ENCODE measurements at places on chromosomes 13 and 19.
A peak's percentile ranks its signal among the peaks of the same experiment; 100 is the strongest.

- no peak for DNase-seq
These were observed 206.1 kb downstream of the SUCLA2 start for GRCh38 chr13:47794963-47795362.

DNA sequence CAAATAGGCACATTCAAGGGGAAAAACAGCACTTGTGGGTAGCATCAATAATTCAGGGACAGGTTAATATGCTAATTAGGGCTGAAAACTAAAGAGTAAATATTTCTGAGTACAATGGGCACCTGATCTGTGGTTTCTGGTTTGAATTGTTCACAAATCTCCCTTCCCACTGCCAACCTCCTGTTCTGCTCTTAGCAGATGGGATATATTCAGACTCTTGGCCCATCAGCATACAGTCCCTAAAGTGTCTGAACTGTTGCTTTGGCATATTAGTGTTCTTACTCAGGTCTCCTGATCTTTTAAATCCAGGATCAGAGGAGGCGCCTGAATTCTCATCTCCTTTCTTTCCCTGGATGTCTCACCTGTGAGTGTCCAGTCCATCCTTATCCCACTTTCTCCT is 8.2 kb upstream of the LRCH1 start:
- no peak for DNase-seq

GRCh38 chr13:34208336-34208735 is 390.4 kb downstream of the RFC3 start:
- no peak for DNase-seq

- no peak for DNase-seq
These were observed 207.4 kb downstream of the NHLRC3 start for GRCh38 chr13:39245688-39246087.

GRCh38 chr13:95710313-95710712 is 33.4 kb downstream of the DNAJC3 start:
- no peak for DNase-seq

DNA sequence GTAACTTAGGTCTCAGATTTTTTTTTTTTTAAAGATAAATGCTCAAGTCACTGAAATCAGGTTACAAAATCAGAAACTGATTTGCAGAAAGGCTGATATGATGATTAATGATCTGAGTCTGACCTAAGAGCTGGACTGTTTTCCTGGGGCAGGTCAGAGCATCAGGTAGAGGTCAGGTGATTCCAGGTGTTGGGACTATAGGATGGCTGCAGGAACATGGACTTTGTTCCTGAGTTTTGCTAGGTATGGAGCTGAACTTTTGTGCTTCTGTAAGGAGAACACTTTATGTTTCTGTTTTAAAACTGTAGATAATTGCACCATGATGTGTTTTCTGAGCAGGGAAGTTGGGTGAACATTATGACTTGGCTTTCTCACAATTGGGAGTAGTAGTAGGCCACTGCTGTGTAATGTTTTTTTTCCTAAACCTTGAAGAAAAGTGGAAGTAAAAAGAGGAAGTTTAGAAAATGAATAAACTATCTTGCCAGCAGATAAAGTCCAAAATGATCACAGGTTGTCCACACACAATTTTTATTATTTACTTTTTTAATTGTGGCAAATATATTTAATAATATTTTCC is 297.2 kb downstream of the DCT start:
- no peak for DNase-seq

DNA sequence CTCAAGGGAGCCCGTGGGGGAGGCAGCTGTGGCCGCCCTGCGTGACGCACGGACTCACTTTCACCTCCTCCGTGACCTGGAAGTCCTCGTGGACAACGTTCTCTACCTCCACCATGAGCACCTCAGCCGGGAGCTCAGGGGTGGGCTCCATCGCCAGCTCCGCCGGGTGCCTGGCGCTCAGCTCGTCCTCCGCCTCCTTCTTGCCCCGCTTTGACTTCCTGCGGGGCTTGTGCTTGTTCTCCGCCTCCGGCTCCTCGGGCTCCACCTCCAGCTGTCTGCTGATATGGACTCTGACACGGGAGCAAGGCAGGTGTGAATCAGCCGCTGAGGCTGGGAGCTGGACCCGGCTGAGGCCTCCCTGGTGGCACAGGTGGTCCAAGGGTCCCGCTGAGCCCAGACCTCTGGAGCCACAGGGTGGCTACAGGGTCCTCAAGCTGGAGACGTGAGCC is 8.2 kb downstream of the LONP1 start:
- no peak for DNase-seq

- no peak for DNase-seq
These were observed 61.1 kb downstream of the GPC5 start for GRCh38 chr13:91459485-91459884.

GRCh38 chr19:44019498-44019897 is 5.7 kb upstream of the ZNF222 start:
- DNase-seq: no peak

DNA sequence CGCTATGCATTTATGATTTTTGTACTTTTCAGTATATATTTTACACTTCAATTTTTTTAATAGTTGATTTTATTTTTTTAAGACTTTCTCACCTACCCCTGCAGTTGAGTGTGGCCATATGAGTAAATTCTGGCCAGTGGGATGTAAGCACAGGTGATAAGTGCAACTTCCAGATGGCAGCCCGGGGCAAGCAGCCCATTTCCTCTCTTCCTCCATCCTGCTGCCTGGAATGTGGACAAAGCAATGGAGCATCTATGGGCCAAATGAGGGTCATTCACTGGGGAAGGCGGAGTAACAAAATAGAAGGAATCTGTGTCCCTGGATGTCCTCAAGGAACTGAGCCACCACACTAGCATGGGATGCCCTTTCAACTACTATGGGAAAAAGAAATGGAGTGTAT is 12.3 kb downstream of the RFXAP start:
- no peak for DNase-seq

DNA sequence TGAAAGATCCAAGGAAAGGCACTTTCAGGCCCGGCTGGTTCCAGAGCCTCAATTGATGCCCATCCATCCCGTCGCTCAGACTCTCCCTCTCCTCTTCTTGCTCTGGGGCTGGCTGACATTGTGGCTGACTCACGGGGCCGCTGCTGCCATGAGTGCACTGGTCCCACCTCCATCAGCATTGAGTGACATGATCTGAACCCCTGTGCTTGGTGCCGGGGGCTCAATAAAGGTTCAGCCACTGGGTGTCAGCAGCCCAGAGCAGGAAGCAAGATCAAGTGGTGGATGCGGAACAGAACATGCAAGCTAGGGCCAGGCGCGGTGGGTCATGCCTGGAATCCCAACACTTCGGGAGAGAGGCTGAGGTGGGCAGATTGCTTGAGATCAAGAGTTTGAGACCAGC is 39.5 kb downstream of the COMP start:
- DNase-seq: no peak

- DNase-seq: no peak
These were observed 16.0 kb upstream of the CCL25 start for GRCh38 chr19:8036434-8037099.

DNA sequence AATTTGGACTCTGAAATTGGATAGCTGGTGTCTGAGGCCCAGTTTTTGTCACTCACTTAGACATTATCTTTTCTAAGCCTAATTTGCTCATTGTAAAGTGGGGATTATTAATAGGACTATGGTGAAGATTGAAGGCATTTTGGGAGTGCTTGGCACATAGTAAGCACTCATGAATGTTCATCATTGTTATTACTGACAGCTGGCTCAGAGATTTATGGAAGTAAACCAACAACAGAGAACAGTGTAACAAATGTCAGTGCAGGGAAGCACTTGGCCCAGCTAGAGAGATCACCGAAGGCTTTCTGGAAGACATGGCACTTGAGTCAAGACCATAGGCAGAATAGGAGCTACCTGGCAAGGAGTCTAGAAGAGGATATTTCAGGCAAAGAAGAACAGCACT is 92.3 kb downstream of the RFC3 start:
- no peak for DNase-seq

GRCh38 chr19:39778763-39779162 is at the start of gene LEUTX:
LEUTX (plus strand) TSS chr19:39778854; CDS start chr19:39778921, 67 bp downstream.
- DNase-seq: no peak

GRCh38 chr13:43472980-43473379 is 313.8 kb downstream of the ENOX1 start:
- no peak for DNase-seq

- peak; percentile 69 for DNase-seq
These were observed 1.7 kb downstream of the ELL start for GRCh38 chr19:18519962-18520847.

GRCh38 chr19:15507068-15508034 is 974 bp upstream of the CYP4F22 start:
- DNase-seq: no peak

DNA sequence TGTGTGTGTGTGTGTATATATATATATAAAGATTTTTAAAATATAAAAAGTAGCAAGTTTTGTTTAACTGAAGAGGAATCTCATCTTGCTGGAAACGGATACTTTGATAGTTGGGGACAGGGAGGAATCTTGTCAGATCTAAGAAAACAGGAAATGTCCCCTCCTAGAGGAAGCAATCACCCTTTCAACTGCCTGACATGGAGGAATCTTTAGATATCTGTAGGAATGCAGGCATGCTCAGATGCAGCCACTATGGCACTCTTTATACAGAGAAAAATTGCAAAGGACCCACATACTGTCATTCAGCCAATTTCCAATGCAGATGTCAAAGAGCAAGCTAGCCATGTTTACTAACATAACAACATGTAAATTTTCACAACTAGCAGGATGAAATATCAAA is 38.8 kb downstream of the ZNF611 start:
- no peak for DNase-seq

DNA sequence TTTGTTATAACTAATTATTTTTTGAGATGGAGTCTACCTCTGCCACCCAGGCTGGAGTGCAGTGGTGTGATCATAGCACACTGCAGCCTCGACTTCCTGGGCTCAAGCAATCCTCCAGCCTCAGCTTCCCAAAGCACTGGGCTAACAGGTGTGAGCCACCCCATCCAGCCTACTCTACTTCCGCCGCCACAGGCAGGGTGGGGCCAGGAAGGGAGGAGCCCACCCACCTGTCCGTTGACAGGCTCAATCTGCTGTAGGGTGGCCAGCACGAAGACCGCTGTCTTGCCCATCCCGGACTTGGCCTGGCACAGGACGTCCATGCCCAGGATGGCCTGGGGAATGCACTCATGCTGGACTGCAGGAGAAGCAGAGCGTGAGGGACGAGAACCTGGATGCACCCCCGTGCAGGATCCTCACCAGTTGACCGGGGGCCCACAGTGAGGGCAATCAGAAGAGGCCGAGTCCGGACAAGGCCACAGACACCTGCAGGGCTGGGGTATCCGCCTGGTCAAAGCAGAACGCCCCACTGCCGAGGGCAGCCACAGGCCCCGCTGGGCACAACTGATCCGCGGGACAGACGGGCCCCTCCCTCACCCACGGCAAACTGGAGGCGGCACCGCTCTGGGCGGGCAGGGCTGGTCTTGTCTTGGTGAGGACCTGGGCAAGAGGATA is 6.7 kb downstream of the DDX39A start:
- DNase-seq: no peak

GRCh38 chr13:110334256-110334655 is 27.2 kb downstream of the COL4A2 start:
- DNase-seq: no peak

- DNase-seq: peak; percentile 51
These were observed 1.6 kb downstream of the GATAD2A start for GRCh38 chr19:19406878-19407632.

DNA sequence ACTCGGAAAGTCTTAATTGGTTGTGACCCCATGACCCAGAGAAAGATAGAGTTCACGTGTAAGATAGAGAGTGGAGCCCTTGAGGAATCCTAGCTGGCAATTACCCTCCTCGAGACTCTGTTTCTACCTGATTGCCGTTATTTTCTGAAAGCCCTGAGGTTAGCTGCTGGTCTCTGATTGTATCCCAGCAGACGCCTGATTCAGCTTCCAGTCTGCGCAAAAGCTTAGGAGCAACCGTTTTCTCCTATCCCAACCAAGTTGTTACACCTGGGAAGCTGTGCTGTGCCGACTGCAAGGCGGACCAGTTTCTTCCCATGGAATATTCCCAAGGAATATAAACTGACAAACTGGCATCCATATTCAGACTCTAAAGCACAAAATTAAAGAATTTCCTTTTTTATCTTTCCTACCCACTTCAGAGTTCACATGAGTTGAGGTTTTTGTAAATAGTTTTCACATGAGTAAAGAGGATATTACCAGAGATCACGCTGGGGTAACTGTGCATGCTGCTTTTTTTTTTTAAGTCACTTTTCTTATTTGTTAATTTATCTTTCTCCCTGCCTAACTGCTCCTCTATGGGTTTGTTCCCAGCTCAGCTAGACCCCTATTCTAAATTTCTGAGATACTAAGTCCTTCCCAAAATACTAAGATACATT is 1.5 kb upstream of the TRPC4 start:
- DNase-seq: no peak

GRCh38 chr13:113001241-113002140 is 32.5 kb downstream of the MCF2L start:
- peak; percentile 58 for DNase-seq

- no peak for DNase-seq
These were observed 114.9 kb upstream of the EDNRB start for GRCh38 chr13:78033509-78033908.

DNA sequence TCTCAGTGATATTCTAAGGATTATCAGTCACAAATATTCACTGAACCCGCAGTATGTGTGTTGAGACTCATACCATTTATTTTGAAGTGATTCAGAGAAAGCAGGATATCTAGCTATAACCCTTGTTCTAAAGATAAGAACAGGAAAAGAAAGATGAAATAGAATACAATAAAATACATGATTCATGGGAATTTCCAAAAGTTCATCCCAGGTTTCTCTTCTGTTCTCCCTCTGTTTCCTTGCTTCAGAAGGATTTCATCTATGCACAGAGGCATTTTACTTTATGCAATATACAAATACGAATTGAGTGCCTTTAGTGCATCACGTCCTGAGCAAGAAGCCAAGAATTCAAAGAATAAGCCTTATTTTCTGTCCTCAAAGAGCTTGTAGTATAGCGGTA is 274.4 kb upstream of the GPC6 start:
- DNase-seq: no peak

- no peak for DNase-seq
These were observed 16.8 kb downstream of the SPART start for GRCh38 chr13:36329361-36329760.

GRCh38 chr19:53537121-53537520 is 824 bp upstream of the ZNF331 start:
- no peak for DNase-seq

DNA sequence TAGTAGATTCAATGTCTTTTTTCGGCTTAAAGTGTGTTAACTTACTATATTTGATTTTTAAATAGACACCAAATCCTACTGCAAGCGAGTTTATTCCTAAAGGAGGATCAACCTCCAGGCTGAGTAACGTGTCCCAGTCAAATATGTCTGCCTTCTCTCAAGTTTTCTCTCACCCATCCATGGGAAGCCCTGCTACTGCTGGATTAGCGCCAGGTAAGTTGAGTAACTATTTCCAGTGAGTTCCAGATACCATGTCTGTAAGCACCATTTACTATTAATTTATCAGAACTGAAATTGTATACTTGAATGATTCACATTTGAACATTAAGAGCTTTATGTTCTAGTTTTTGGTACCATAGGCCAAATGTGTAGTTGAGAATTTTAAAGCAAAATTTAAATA is 81.8 kb downstream of the PAN3 start:
- no peak for DNase-seq
